ENCODE measurements at places on chromosomes 6 and 20. TPM values are rescaled to one million over a fixed set of nuclear protein-coding genes. Genes with fewer than 3 reads are reported as not detected.

- no peak for DNase-seq
Measured at GRCh38 chr6:96886519-96886918, 11.2 kb downstream of the NDUFAF4 start.

WFDC5 gene
- total RNA-seq = not detected

POPDC3 gene
- total RNA-seq = 59.6 TPM

ZNF341 gene
- total RNA-seq = 1.3 TPM

DNA sequence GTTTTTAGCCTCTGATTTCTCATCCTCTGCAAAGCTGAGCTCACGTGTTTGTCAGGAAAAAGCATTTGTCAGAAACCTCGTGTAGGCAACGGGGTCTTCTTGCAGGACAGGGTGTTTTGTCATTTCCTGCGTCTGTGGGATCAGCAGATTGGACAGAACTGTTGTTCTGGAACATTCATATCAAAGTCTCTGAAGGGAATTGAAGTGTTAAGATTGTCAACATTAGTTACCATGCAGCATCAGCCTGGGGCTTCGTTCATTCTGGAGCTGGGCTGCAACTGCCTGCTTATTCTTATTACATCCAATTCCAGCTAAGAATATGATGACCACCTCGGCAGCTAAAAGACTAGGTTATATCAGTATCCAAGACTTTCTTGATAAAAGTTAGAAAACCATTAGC, 71.0 kb upstream of the RALGAPA2 start:
- no peak for DNase-seq

- DNase-seq = no peak
Measured at GRCh38 chr6:1516742-1517520, 92.8 kb upstream of the FOXC1 start.

- no peak for DNase-seq
Measured at GRCh38 chr6:13915561-13916229, 9.1 kb upstream of the RNF182 start.

GRCh38 chr20:8223091-8223870, 91.2 kb downstream of the PLCB1 start:
- DNase-seq = no peak

GRCh38 chr20:24665741-24666191, 196.3 kb downstream of the SYNDIG1 start:
- DNase-seq = no peak

MACROD2 gene
- total RNA-seq = 0.08 TPM

C6orf15 gene
- 3.4 TPM for total RNA-seq

DNA sequence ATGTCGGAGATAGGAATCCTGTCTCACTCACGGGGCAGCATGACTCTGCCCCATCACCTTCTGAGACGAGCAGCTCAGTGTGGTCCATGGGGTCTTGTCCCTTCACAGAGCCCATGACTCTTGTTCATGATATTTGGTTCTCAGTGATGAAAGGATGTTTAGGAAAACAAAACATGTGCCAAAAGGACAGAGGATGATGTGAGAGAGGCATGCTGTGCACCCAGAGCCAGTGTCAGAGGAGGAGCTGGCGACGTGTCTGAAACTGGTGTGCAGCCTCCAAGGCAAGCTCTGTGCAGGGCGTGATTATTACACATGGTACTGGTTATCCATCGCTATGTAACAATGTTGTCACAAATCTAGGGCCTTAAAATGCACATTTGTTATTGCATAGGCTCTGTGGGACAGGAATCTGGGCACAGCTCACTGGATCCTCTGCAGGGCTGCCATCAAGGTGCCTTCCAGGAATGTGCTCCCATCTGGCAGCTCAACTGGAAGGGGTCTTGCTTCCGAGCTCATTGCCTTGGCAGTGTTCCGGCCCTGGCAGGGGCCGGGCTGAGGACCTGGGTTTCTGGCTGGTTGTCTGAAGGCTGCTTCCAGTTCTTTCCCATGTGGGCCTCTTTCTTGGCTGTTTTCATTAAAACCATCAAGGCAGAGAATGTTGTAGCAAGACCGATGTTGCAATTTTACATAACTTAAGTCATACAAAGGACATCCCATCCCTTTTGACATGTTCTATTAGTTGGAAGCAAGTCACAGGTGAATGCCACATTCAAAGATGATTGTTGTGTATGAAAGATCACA, 175.4 kb downstream of the ERMARD start:
- DNase-seq = no peak

- no peak for DNase-seq
Measured at GRCh38 chr6:117546674-117547073, 55.6 kb downstream of the GOPC start.

GRCh38 chr6:170032197-170032596, 258.7 kb downstream of the DLL1 start:
- DNase-seq = no peak

DNA sequence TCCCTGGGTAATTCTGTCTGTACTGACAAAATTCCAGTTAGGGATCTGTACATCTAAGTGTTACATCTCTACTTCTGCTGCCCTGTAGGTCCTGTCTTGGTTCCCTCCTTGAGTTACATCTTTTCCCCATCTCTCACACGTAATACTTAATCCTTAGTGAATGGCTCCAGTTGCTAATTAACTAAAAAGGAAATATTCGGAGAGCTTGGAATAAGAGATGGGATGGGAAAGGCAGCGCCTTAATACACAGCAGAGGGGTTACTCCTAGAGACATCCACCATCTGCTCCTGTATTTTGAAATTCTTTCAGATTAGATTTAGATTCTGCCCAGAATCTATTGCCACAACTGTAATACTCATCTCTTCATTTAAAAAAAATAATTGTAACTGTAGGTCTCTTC, 384.0 kb downstream of the SAMD5 start:
- DNase-seq = no peak

GRCh38 chr20:47929368-47930115, 144.3 kb upstream of the SULF2 start:
- DNase-seq = peak; percentile 99

SAPCD1 gene
- 0.89 TPM for total RNA-seq

ECT2L gene
- not detected for total RNA-seq

GLP1R gene
- not detected for total RNA-seq

DNA sequence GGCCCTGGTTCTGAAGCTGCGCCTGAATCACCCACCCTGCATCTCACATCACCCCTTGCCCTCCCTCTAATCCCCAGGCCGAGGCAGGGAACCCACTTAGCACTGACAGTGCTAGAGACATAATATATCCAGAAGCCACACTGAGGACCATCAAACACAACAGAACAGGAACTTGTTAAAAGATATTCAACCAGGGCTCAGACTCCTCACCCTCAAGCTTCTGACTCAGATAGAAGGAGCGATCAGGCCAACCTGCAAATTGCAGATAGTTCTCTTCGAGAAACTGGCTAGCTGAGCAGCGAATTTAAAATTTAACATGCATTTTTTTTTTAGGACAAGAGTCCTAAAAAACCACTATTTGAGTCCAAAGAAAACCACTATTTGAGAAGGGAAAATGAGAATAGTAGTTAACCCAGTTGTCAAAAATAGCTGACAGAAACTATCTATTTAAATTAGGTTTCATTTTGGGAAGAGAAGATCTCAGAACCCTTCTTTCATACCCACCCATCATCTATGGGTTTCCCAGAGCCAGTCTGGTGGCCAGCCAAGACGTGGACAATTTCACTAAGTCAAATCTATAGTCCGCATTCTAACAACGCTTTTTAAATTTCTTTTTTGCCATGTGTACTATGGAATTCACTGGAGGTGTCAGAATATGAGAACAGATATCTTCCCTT, 95.6 kb downstream of the OPRM1 start:
- no peak for DNase-seq

TAGAP gene
- 5.2 TPM for total RNA-seq

- DNase-seq = no peak
Measured at GRCh38 chr6:47509937-47510336, 32.3 kb downstream of the CD2AP start.

DNA sequence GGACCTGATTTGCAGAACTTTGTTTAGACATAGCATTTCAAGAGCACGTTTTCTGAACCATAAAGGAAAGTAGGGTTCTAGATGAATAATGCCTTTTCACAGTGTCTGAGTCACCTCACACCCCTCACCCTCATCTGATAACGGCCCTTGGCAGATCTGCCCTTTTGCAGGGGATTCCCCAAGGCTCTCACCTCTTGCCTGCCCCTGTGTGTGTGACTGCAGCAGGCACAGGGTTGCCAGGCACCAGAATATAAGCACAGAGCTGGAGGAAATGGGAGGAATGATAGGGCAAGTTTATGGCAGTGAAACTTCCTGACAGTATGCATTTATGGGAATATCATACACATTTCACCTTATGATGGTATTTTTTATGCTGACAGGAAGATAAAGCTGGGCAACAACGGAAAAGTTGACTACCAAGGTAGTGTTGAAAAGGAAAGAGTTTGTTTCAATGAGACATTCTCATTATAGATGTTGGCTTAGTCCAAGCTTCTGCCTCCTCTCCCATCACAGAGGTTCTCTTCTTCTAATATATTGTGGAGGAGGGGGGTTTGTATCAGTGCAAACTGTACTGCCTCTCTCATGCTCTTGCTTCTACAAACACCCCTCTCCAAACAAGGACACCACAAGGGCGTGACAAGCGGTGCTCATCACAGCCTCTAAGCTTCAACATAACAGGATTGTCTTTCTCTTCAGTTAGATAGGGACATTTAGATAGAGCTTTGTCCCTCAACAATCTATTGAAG, 101.5 kb upstream of the BACH2 start:
- DNase-seq = no peak

GRCh38 chr6:105833959-105834947, 251.9 kb upstream of the PRDM1 start:
- no peak for DNase-seq

All from SJCRH30 (cell line).